ENCODE measurements at places on chromosomes 1 and 21.

- DNase-seq, result peak; percentile 42
Measured at GRCh38 chr1:156214024-156214748, 1.4 kb downstream of the PMF1 start.

GRCh38 chr1:103561643-103562395 is 9.6 kb upstream of the AMY2B start:
- DNase-seq, result no peak

GRCh38 chr1:202750024-202750423 is 39.8 kb upstream of the SYT2 start:
- no peak for DNase-seq

DNA sequence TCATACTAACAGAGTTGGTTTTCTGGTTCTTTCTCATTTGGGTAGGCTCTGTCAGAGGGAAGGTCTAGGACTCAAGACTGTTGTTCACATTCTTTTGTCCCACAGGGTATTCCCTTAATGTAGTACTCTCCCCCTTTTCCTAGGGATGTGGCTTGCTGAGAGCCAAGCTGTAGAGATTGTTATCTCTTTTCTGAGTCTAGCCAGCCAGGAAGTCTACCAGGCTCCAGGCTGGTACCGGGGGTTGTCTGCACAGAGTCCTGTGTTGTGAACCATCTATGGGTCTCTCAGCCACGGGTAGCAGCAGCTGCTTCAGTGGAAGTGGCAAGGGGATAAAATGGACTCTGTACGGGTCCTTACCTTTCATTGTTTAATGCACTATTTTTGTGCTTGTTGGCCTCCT is 226.4 kb downstream of the LBR start:
- DNase-seq, result no peak

GRCh38 chr21:32190493-32191144 is 88.2 kb downstream of the MIS18A start:
- no peak for DNase-seq

GRCh38 chr21:27813750-27814149 is 846.9 kb upstream of the ADAMTS5 start:
- no peak for DNase-seq

- no peak for DNase-seq
Measured at GRCh38 chr1:84293766-84294165, 7.7 kb upstream of the SAMD13 start.

GRCh38 chr1:207223162-207223561 is 98.3 kb upstream of the CD55 start:
- DNase-seq, result no peak

- DNase-seq, result no peak
Measured at GRCh38 chr1:200444478-200444877, 34.6 kb upstream of the ZNF281 start.

- DNase-seq, result peak; percentile 85
Measured at GRCh38 chr21:28540514-28540913, 452.2 kb downstream of the LTN1 start.

Measured in EH (cell line).